Head of caudate nucleus (tissue), 42 donors: ENCODE measurements at places on chromosomes 11 and 22.

- DNase-seq, result no peak
These were observed 30.1 kb upstream of the KCNJ11 start for GRCh38 chr11:17418444-17419081.

- DNase-seq, result no peak
These were observed 4.6 kb downstream of the C11orf96 start for GRCh38 chr11:43947003-43947500.

DNA sequence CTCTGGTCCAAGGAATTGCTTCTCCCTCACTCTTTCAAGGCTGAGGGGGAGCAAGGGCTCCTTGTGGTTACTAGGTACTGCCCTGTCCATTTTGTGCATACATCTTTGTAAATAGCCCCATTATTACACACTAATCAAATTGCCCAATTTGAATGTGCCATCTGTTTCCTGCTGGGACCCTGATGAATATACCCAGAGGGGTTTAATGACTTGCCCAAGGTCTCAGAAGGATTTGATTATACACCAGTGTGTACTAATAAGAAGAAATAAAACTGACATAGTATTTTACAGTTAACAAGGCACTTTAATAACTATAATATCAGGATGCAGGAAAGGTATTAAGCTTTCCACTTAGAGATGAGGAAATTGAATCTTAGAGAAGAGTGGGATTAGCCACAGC, 64.6 kb upstream of the PTPRJ start:
- DNase-seq, result no peak

- no peak for DNase-seq
These were observed 36.6 kb downstream of the TMEM45B start for GRCh38 chr11:129852125-129852740.

GRCh38 chr22:50569896-50570535, 7.3 kb upstream of the SYCE3 start:
- DNase-seq, result no peak

DNA sequence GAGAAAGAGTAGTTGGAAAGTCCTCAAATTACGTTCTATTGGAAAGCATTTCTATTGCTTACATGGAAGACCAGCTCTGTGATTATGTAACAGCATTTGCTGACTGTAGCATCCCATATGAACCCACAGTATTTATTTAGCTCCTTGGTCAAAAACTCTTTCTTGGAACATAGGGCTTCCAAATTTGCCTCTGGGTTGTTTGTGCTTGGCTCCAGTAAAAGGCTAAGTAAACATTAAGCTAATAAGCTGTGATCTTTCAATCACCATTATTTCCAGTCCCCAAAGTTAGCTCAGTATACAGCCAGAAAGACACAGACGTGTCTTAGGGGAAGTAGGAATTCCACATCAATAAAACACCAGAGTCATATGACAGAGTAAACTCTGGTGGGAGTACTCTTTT, 668.8 kb downstream of the DLG2 start:
- no peak for DNase-seq

GRCh38 chr11:92500453-92500852, 275.8 kb downstream of the FAT3 start:
- no peak for DNase-seq

GRCh38 chr11:124123622-124124021, 8.4 kb downstream of the VWA5A start:
- no peak for DNase-seq

DNA sequence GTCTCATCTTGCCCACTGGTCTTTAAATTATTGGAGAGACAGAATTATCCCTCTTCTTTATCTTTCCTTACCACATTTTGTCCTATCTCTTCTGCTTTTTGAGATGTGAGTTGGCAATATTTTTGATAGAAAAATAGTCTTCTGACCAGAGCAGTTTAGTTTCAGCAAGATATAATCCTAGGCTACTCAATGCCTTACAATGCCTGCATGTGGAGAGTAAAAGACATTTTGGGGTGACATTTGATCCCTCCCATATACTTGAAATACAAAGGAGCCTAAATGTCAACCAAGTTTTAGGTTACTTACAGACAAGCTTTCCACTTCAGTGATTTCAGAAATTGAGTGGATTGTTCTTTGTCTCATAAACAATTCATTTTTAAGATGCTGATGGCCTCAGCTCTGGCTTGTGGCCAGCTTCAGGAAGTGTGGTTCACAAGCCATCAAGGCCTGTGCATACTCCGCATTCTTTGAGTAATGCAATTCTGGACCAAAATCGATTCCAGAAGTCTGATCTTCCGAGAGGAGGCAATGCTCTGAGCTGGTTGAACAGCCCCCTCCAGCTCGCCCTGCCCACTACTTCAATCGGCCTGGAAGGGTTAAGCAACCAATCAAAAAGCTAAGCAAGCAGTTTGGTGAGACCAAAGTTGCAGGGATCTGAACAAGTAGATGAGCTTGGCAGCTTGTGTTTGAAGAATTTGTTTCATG, 274.4 kb downstream of the BLID start:
- DNase-seq, result no peak

DNA sequence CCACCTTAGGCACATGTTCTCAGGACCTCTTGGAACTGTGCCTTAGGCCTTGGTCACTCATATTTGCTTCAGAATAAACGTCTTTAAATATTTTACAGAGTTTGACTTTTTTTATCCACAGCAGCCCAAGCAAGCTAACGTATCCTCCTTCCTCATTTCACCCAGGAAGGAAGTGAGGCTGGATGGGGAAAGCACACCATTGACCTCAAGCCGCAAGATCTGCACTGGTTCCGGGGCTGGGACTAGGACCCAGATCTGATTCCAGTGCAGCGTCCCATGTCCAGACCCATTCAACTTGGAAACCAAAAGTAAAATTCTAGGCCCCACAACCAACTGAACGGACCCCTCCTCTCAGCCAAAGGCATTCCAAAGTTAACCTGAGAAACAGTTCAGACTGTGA, 2.4 kb upstream of the LGALS12 start:
- no peak for DNase-seq

GRCh38 chr11:72421351-72421750, 13.0 kb downstream of the CLPB start:
- DNase-seq, result no peak

GRCh38 chr11:12524865-12525264, 147.5 kb downstream of the PARVA start:
- no peak for DNase-seq

- DNase-seq, result no peak
These were observed 70.3 kb upstream of the ANO1 start for GRCh38 chr11:70007796-70008195.

GRCh38 chr22:42990131-42990838, 24.7 kb downstream of the PACSIN2 start:
- no peak for DNase-seq

DNA sequence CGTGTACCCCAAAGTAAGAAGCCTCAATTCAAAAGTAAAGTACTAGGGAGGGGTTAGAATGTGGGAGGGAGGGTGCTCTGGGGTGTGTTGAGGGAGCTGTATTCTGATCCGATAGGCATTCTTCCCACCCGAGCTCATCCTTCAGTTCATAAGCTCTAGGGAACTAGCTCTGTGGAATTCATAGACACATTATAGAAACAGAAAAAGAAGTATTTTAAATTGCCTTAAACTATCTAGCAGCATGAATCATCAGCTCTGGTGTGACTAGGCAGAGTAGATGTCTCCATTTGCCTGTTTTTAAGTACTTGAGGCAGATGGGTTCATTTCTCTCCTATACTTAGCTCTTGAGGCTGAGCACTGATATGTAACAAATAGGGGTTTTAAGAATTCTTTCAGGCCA, 7.3 kb upstream of the SGSM3 start:
- peak; percentile 32 for DNase-seq

DNA sequence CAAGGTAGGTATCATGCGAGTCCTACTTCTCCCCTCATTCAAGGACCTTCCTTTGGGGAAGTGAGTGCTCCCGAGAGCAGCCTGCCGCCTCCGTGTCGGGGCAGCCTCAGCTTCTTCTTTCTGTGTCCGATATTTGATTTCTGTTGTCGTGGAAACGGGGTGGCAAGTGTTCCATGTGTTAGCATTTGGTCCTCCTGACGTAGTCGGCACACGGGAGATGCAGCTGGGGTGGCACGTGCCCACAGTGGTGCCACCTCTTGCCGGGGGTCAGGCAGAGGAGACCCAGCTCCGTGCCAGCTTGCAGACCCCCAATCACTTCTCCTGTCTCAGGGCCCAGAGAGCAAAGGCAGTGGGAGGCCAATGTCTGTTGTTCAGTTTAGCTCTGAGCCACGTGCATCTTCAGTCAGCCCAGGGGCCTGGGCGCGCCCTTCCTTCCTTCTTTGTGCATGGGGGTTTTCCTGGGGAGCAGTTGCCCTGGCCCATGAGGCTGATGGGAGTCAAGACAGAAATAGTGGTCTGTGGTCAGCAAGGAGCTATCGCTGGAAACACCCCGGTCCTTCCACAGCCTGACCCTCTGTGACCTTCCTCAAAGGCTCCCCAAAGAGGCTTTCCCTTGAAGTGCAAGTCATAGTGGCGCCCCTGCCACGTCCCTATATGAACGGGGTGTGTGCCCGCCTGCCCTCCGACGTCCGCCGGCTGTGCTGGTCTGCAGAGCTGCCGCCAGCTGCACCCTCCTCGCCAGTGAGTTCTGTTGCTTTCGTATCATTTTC, 44.5 kb downstream of the PARVB start:
- DNase-seq, result no peak

DNA sequence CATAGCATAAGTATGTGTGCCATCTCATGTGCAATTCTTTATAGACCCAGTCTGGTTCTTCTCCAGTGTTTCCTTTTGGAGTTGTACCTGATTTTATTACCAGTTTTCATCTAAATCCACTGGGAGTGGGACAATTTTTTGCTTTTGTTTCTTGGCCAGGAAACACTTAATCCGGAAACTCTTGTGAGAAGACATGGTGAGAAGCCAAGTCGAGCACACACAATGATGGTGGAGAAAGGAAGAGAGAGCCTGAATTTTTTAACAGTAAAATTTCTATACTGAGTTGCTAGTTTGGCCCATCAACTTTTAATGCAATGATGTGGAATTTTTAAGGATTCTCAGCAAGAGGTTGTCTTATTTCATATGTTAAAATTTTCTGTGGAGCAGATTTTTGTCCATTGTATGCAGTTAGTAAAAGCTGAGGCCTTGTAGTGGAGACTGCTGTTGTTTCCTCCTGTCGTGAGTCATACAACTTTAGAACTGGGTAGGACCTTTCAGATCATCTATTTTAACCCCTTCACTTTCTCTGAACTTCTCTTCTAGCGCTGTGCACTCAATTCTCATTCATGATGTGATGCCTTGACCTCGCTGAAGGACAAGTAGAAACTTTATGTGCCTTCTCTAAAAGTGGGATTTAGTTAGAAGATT, 17.1 kb downstream of the FAR1 start:
- DNase-seq, result no peak

GRCh38 chr11:1055990-1056771, 18.5 kb upstream of the MUC2 start:
- DNase-seq, result no peak

- DNase-seq, result no peak
These were observed 5.6 kb downstream of the SLC29A2 start for GRCh38 chr11:66365711-66366619.

- no peak for DNase-seq
These were observed 322.5 kb downstream of the NTM start for GRCh38 chr11:131692961-131693360.

GRCh38 chr11:105689631-105690030, 79.8 kb downstream of the GRIA4 start:
- DNase-seq, result no peak

GRCh38 chr11:116793772-116794097, 2.1 kb upstream of the APOA5 start:
- no peak for DNase-seq

DNA sequence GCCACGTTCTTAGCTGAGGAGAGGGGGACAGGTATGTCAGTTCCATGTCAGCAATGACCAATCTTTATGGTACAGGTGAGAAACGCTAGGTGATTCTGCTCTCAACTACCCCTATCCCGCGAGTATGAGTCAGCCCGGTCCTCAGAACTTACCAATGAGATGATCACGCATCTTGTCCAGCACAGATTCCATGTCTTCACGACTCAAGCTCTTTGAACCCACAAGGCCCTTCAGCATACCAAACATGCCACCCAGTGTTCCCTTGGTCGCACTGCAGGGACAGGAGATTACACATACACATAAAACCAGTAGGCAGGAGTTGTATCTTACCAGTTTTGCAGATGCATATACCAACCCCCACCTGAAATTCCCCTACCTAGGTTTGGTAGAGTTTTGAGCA, 2.9 kb downstream of the SRPRA start:
- DNase-seq, result no peak

DNA sequence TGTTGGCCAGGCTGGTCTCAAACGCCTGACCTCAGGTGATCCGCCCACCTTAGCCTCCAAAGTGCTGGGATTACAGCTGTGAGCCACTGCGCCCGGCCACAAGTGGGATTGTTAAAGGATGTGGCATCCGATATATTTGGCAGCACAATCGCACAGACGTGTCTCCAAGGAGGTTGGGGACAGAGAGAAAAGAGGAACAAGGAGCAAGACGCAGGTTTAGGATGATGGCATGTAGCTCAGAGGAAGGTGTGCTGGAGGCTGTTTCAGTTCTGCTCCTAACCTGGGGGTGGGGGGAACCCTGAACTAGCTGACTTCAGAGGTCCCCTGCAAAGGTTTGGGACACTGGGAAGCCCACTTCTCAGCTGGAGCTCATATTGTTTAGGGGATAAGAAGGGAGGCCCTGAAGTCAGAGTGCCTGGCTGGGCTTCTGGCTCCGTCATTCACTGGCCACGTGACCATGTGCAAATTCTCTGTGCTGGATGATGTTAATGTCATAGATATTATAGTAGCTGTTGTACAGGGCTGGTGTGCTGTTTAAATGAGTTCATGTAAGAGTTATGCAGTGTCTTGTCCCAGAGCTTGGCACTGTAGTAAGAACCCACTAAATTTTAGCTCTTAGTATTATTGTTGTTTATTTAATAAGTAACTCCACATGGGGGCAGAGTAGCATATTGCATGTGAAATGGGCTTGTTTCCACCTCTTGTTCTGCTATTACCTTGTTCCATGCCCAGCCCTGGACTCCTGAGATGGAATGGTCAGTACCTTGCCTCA, 129.7 kb downstream of the ST3GAL4 start:
- no peak for DNase-seq

GRCh38 chr11:47329987-47330931, 22.2 kb downstream of the MYBPC3 start:
- DNase-seq, result no peak

DNA sequence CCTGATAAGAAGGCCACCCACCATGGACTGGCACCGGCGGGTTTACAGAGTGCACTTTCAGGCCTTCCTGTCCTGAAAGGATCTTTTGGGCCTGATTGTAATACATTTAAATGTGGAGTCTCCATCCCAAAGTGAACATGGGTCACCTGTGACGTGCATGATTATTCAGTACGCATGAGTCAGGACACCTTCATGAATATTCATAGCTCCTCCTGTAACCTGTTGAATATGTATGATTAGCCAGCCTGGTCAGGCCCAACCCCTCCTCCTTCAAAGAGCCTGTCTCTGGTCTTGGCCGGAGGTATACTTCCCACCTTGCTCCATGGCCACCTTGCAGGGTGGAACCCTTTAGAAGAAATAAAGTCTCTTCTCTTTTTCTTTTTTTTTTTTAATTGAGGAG, 75.9 kb upstream of the NUP50 start:
- DNase-seq, result no peak

GRCh38 chr11:32213223-32213622, 122.3 kb downstream of the RCN1 start:
- no peak for DNase-seq

- no peak for DNase-seq
These were observed 1478.4 kb downstream of the TBC1D22A start for GRCh38 chr22:48240935-48241230.

GRCh38 chr11:10659339-10660216, 34.0 kb downstream of the IRAG1 start:
- no peak for DNase-seq

GRCh38 chr11:19240420-19241259, at the start of gene E2F8:
E2F8 (minus strand) TSS chr11:19240945; CDS start chr11:19240121, 824 bp downstream.
- peak; percentile 91 for DNase-seq
